Stimulated activated CD8-positive, alpha-beta memory T cell treated with anti-CD3 and anti-CD28 coated beads, Interleukin-2, amount 100 ng/mL, for 48 hours (primary cell): ENCODE measurements at places on chromosomes 11 and 22.

GRCh38 chr11:102139081-102139498 is 28.8 kb downstream of the YAP1 start:
- DNase-seq: no peak

DNA sequence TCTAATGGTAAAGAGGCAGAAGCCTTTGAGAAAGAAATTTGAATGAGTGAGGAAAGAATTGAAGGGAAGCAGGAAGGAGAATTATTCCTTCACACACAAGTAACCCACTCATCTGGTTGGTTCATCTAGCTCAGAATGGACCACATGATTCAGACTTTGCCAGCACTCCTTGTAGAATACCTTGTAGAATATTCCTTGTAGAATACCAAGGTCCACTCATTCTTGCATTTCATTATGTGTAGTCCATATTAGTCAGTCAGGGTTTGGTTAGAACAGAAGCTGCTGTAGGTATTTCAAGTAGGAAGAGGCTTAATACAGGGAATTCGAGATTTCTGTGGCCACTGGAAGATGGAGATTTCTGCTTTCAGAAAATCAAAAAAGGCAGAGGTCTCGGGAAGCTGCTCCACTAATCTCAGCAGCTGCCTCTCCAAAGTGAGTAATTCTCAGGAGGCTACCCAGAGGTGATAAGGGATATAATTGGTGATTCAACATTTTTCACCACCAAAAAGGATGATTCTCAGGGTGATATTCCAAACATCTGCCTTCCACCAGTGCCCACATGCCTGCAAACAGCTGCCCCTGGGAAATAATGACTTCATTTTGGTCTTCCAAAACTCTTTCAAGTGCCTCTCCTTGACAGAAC is 329.1 kb downstream of the TMEM135 start:
- no peak for DNase-seq

- DNase-seq: no peak
Observed at GRCh38 chr11:113974741-113975470, at the start of gene HTR3A. Gene HTR3A, plus strand, starts transcription at chr11:113975108. Its CDS starts 218 bp downstream, at chr11:113975326.

DNA sequence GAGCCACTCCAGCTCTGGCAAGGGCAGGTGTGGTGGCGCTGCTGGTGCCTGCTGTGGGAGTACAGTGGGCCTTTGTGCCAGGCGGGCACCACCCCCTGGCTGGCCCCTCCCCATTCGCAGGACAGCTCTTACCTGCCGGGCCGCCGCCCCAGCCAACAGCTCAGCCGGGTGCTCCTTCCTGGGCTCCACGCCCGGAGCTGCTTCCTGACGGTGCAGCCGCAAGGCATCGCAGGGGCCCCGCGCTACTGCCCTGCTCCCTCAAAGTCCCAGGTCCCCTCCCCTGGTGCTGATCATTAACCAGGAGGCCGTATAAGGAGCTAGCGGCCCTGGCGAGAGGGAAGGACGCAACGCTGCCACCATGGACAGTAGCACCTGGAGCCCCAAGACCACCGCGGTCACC is at the start of gene SLC5A1:
Gene SLC5A1 (plus strand): TSS at position 338 of the 400 bp plus-strand sequence. CDS start 21 bp downstream, at position 359.
- no peak for DNase-seq
